Tibial artery (tissue), 4 donors: ENCODE measurements at places on chromosomes 12 and 14.

DNA sequence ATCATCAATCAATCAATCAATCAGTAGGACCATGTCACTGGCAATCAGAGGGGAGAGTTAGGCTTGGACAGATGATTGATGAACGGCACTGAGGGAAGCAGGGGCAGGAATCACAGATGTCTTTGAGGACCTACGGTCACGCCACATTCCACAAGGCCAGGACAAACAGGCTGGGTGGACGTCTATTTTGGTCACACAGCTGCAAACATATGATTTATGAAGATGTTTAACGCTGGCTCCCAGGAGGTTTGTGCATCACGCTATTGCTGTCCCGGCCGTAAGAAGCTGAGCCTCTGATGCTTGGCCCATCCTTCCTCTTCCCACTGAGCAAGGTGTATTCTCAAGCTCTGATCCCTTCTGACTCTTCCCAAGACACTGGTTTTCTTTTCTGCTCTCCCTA is 160.8 kb downstream of the FOXN3 start:
- no peaks in the 10 kb centered on the region for H3K36me3 ChIP-seq
- H3K27me3 ChIP-seq: no peaks in the 10 kb centered on the region
- no peak overlapping the region for H3K4me3 ChIP-seq
- peak overlapping the region; percentile 64 for H3K27ac ChIP-seq
- no peaks in the 10 kb centered on the region for H3K4me1 ChIP-seq

- no peaks in the 10 kb centered on the region for H3K36me3 ChIP-seq
- H3K27ac ChIP-seq: no peak overlapping the region
- no peak for DNase-seq
- H3K4me1 ChIP-seq: no peaks in the 10 kb centered on the region
- H3K27me3 ChIP-seq: no peaks in the 10 kb centered on the region
Measured at GRCh38 chr12:48629541-48629940, 52.5 kb downstream of the KANSL2 start.

DNA sequence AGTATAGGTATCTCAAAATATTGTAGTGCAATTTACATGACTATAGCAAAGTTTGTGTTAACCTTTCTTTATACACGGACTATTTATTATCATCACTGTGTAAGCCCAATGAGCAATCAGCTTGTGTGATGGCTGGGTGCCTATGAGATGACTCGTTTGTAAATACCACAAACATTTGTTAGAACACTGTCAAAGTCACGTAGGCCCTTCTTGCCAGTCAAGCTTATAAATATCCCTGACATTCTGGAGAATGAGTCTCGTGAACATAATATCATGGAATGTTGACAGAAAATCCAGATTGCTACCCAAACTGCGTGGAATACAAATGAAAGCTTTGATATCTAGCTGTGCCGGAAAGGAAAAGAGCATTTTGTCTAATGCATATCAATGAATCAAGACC is 648.3 kb upstream of the MDGA2 start:
- H3K4me1 ChIP-seq: no peaks in the 10 kb centered on the region
- no peaks in the 10 kb centered on the region for H3K27me3 ChIP-seq
- no peak overlapping the region for H3K27ac ChIP-seq
- H3K4me3 ChIP-seq: no peak overlapping the region
- H3K36me3 ChIP-seq: no peaks in the 10 kb centered on the region
- no peak for DNase-seq

DNA sequence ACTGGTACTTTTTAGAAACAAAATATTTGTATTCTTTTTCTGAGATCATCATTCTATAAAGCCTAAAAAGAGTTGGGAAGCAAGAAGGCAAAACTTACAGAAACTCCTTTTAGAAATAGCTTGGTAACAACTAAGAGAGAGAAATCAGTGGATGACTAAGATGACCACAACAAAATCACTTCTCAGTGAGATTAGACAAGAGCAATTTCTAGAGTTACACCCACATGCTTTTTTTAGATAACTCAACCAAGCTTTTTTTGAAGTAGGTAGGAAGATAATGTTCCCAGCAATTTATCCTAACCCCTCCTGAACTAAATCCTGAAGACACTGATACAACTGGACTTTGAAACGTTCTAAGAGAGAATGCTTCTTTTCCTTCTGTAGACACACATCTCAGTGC is 576.4 kb downstream of the SLC6A15 start:
- no peak for DNase-seq
- no peaks in the 10 kb centered on the region for H3K27me3 ChIP-seq
- H3K4me3 ChIP-seq: no peak overlapping the region
- no peak overlapping the region for H3K27ac ChIP-seq
- H3K36me3 ChIP-seq: no peaks in the 10 kb centered on the region

GRCh38 chr12:97466000-97466399 is 3.4 kb downstream of the RMST start:
- H3K27me3 ChIP-seq: peaks cover 7% of the 10 kb centered on the region
- H3K4me1 ChIP-seq: no peaks in the 10 kb centered on the region
- no peak overlapping the region for H3K27ac ChIP-seq
- no peak overlapping the region for H3K4me3 ChIP-seq
- no peaks in the 10 kb centered on the region for H3K36me3 ChIP-seq

DNA sequence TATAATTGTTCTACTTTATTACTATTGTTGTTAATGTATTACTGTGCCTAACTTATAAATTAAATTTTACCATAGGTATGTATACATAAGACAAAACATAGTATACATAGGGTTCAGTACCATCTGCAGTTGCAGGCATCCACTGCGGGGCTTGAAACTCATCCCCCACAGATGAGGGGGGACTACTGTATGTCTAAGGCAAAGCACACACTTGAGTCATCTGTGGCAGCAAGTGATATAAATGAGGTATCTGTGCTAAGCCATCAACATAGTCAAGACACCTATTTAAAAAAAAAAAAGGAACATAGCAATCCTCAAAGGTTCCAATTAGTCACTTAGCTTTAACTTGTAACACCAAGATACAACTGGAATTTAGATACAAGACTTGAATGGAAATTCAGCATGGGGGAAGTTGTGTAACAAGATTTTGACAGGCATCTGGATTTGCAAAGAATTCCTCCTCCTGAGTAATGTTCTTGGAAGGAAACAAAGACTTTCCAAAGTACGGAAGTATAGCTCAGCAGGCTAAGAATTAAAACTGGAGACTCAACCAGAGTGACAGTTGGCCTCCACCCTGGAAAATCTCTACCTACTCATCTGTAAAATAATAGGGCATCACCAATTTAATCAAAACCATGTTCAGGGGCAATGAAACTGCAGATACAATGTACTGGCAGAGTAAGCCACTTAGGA is 14.9 kb downstream of the DCAF5 start:
- no peak overlapping the region for H3K4me3 ChIP-seq
- H3K27ac ChIP-seq: no peak overlapping the region
- H3K4me1 ChIP-seq: no peaks in the 10 kb centered on the region
- H3K27me3 ChIP-seq: no peaks in the 10 kb centered on the region

- no peaks in the 10 kb centered on the region for H3K4me1 ChIP-seq
- H3K36me3 ChIP-seq: no peaks in the 10 kb centered on the region
- no peak for DNase-seq
- no peak overlapping the region for H3K4me3 ChIP-seq
- no peaks in the 10 kb centered on the region for H3K27me3 ChIP-seq
- no peak overlapping the region for H3K27ac ChIP-seq
Measured at GRCh38 chr12:82981150-82981549, 294.4 kb downstream of the TMTC2 start.

GRCh38 chr12:43480591-43480990 is 71.4 kb downstream of the ADAMTS20 start:
- H3K36me3 ChIP-seq: no peaks in the 10 kb centered on the region
- no peaks in the 10 kb centered on the region for H3K4me1 ChIP-seq
- H3K27me3 ChIP-seq: no peaks in the 10 kb centered on the region

GRCh38 chr14:91883753-91884152 is 16.4 kb upstream of the TC2N start:
- peak; percentile 81 for DNase-seq
- H3K36me3 ChIP-seq: peaks cover 26% of the 10 kb centered on the region
- peaks cover 15% of the 10 kb centered on the region for H3K4me1 ChIP-seq
- H3K27me3 ChIP-seq: no peaks in the 10 kb centered on the region

DNA sequence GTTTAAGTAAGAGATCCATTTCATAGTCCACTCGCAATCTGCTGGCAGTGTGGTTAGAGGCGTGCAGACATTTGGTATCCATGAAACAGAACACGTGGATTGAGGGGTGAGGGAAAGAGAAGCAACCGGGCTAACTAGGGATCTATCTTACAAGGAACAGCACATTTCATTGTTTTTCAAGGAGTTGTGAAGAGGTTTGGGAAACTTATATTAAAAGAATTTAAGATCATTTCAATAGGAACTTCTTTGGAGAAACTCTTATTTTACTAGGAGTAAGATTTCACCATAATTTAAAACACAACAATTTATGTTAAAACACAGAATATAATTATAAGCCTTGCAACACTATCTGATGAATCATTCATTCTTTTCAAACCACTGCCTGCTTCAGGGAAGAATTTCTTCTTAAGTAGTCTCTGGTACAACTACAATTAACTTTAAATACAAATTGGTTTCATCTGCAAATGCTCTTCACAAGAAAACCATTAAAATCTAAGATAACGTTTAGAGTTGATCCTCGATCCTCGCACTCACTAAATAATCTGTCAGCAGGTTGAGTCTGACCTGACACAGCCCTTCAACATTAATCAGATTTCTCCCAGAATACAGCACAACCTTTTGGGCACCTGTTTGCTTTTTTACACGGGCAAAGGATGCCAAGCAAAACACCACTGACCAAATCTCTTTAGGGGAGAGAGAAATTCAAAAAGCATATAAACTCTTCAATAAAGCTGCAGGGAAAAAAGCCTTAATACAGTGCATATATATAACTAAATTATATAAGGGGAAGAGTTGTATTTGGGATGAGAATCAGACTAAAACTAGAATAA is 27.3 kb downstream of the PPTC7 start:
- no peak overlapping the region for H3K27ac ChIP-seq
- no peaks in the 10 kb centered on the region for H3K4me1 ChIP-seq

DNA sequence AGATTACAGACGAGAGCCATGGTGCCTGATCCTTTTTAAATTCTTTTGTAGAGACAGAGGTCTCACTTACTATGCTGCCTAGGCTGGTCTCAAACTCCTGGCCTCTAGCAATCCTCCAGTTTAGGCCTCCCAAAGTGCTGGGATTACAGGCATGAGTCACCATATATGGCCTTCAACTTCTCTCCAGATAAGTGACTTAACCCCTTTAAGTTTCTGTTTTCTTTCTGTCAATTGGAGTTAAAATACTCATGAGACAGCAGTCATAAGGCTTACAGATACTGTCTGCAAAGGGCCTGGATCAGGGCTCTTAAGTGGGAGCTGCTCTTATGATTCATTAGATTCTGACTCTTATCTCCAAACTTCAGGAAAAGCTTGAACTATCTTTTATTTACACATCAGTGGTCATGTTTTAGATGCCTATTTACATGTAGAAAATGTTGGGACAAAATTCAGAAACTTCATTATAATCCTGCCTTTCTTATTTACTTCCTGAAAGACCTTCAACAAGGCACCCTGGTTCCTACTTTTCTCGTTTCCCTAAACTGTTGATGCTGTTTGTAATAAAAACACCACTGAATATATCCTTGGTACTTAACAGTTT is 271.5 kb upstream of the TBX3 start:
- H3K36me3 ChIP-seq: no peaks in the 10 kb centered on the region
- H3K27me3 ChIP-seq: no peaks in the 10 kb centered on the region
- H3K4me3 ChIP-seq: no peak overlapping the region

GRCh38 chr14:22481546-22481945 is 107.5 kb downstream of the DAD1 start:
- H3K36me3 ChIP-seq: no peaks in the 10 kb centered on the region
- DNase-seq: no peak
- H3K4me3 ChIP-seq: no peak overlapping the region
- no peaks in the 10 kb centered on the region for H3K27me3 ChIP-seq
- H3K27ac ChIP-seq: no peak overlapping the region

DNA sequence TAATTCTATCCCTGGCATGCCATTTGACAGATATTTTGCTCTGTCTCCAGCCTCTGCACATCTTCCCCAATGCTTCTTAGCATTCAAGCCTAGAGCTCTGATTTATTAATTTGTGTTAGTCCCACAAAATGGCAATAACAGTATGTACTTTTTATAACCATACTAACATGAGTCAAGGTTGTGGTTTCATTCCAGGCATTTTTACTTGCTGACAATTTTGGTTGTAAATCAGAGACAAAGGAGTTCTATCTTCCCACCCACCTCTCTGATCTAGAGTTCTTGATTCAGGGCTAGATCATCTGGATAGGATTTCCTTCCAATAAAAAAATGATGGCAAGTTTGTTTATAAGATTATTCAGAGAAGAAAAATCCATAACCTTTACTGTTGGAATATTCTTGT is 18.5 kb upstream of the CISTR start:
- H3K4me3 ChIP-seq: no peak overlapping the region
- no peaks in the 10 kb centered on the region for H3K36me3 ChIP-seq
- no peaks in the 10 kb centered on the region for H3K27me3 ChIP-seq
- H3K27ac ChIP-seq: no peak overlapping the region
- no peaks in the 10 kb centered on the region for H3K4me1 ChIP-seq

DNA sequence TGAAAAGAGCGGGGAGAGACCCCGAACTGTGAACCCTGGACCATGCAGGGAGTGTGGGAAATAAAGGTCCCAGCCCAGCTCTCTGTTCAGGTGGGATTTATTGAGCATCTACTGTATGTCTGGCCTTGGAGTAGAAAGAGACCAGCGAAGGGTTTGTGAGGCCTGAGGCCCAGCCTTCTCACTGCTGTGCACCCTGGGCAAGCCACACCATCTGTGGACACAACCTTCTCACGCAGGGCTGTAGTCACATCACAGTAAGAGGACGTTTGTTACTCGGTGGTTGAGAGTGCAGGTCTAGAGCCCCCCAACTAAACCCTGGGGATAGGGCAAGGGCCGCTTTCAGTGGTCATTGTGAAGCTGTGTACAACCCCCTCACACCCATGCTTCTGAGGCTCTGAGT is 18.2 kb downstream of the FAM222A start:
- H3K4me1 ChIP-seq: no peaks in the 10 kb centered on the region
- no peak overlapping the region for H3K27ac ChIP-seq
- H3K27me3 ChIP-seq: no peaks in the 10 kb centered on the region
- DNase-seq: no peak
- H3K4me3 ChIP-seq: no peak overlapping the region

GRCh38 chr14:104096318-104096717 is 10.8 kb downstream of the ASPG start:
- no peaks in the 10 kb centered on the region for H3K4me1 ChIP-seq
- H3K27ac ChIP-seq: no peak overlapping the region
- no peaks in the 10 kb centered on the region for H3K36me3 ChIP-seq
- no peak overlapping the region for H3K4me3 ChIP-seq
- H3K27me3 ChIP-seq: peaks cover 60% of the 10 kb centered on the region
- DNase-seq: no peak

GRCh38 chr14:76007852-76008251 is 22.3 kb downstream of the IFT43 start:
- H3K4me3 ChIP-seq: no peak overlapping the region
- no peaks in the 10 kb centered on the region for H3K27me3 ChIP-seq
- H3K4me1 ChIP-seq: peaks cover 10% of the 10 kb centered on the region
- no peak overlapping the region for H3K27ac ChIP-seq
- H3K36me3 ChIP-seq: peaks cover 78% of the 10 kb centered on the region
- no peak for DNase-seq

GRCh38 chr14:68795597-68796417 is 2.9 kb upstream of the ZFP36L1 start:
- no peaks in the 10 kb centered on the region for H3K27me3 ChIP-seq
- H3K27ac ChIP-seq: peak overlapping the region; percentile 96
- peak; percentile 82 for DNase-seq
- H3K4me3 ChIP-seq: peak overlapping the region; percentile 95
- no peaks in the 10 kb centered on the region for H3K36me3 ChIP-seq
